Stimulated activated CD8-positive, alpha-beta memory T cell treated with anti-CD3 and anti-CD28 coated beads, Interleukin-4, amount 100 ng/mL, for 24 hours (primary cell): ENCODE measurements at places on chromosomes 12 and 14.

DNA sequence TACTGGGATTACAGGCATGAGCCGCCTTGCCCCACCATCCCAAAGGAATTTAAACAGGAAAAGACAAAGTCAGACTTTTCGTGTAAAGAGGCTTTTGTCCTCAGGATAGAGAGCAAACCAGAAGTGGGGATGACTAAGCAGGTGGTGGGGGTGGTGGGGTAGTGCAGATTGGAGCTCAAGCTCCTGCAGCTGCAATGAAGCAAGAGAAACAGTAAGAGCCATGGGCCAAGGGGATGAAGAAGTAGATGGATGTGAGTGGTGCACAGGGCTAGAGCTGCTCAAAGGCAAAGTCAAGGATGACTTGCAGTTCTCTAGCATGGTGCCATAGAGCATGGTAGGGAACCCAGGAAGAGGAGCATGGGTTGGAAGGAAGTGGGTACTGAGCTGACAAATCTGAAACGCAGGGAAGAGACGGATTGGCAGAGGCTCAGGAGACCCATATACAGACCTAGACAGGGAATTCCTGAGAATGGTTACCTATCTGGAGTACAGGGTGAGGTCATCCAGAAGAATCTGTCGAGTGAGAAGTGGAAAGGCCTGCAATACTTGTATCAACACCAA is 11.4 kb upstream of the RNF34 start:
- no peak for DNase-seq

DNA sequence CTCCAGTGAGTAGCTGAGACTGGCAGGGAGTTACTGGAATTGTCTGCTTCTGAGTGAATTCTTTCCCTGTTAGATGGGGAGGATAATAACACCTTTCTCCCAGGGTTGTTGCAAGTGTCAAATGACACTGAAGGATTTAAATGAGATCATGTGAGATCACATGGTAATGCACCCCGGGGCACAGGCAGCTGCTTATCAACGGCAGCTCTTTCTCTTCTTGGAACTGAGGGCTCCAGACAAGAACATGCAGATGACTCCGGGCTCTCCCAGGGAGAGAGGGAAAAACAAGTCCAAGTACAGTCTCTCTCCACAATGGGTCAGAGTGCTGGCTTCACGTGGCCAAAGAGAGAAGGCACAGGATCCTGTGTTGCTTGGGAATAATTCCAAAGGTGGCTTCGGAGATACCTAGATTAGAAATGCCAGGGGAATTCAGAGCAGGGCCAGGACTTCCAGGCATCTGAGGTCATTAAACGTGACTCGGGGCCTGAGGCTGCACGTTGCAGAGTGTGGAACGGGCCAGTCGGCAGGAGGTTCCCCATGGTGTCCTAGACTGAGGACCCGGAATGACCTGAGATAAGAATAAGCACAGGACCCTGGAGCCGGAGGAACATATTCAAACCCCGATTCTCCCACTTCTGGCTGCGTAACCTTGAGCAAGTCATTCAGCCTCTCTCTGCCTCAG is 109.2 kb downstream of the PRMT8 start:
- DNase-seq: no peak

DNA sequence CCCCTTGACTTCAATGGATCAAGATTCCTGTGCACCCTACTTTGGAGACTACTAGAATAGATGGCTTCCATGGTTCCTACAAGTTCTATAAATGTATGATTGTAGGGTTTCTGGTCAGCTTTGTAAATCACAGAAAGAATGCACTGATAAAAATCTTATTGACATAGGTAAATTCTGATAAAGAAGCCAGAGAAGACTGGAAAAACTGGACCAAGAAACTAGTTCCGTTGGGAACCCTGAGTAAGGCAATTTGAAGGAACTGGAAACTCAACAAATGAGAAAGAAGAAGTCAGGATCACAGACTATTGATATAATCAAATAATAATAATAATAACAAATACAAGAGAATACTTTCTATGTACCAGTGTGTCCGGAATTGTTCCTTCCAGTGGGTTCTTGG is 15.4 kb upstream of the MGST1 start:
- no peak for DNase-seq

DNA sequence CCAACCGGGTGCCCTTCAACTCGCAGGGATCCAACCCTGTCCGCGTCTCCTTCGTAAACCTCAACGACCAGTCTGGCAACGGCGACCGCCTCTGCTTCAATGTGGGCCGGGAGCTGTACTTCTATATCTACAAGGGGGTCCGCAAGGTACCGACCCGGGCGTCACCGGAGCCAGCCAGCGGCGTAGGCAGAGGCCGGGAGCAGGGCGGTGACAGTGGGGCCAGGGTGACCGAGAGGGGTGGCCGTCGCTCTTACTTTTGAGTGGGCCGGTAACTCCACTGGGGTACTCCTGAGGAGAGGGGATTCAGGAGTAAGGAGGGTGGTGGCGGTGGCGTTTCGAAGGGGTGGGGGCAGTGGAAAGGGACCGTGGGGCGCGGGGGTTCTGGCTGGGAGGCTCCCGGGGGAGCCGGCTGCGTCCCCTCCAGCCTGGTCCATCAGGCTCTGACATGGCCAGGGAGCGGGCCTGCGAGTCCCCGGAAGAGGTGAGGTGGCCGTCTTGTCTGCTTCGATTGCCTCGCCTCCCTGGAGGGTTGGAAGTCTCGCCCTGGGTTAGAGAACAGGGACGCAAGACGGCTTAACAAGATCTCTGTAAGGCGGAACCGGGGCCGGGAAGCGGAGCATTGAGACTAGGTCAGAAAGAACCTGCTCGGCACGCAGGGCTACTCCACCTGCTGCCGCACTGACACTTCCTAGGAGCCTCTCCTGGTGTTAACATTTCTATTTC is 491 bp downstream of the WDR20 start:
- peak; percentile 15 for DNase-seq

- no peak for DNase-seq
Measured at GRCh38 chr14:66088656-66089055, 397.5 kb upstream of the CCDC196 start.

DNA sequence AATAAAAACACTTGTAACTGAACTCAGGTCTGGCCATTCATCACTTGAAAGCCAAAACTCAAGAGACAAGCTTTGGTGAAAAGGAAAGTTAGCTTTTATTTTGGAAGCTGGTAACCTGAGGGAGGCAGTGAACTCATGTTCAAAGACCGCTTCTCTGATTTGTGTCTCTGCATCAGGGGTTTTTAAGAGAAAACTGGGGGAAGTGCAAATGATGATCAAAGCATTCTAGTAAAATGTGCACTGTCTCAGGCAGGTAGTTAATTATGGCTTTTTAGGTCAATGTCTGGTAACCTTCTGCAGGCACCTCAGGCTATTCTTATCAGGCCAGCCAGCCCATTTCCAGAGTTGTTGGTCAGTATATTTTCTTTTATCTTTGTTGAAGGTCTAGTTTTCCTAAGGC is 162.2 kb downstream of the SYT10 start:
- no peak for DNase-seq

- DNase-seq: peak; percentile 43
Measured at GRCh38 chr14:106694638-106695393, 1168.4 kb downstream of the TMEM121 start.

- no peak for DNase-seq
Measured at GRCh38 chr14:93269341-93270068, 62.4 kb downstream of the UBR7 start.

DNA sequence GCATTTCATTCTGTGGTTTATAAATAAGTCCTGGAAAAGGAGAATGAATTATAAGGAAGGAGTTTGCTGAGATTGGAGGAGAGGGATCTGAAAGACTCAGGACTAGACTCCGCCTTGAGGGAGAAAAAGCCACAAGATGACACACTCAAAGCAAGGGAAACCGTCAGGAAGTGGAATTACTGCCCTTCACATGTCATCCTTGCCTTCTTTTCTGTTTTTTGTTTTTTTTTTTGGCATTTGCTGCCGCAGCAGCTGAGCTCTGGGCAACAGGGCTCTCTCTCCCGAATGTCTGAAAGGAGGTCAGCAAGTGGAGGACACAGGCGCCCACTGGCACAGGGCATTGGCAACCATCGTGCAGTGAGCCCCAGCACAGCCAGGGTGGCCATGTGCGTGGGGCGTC is 344.9 kb downstream of the DPF3 start:
- DNase-seq: no peak

DNA sequence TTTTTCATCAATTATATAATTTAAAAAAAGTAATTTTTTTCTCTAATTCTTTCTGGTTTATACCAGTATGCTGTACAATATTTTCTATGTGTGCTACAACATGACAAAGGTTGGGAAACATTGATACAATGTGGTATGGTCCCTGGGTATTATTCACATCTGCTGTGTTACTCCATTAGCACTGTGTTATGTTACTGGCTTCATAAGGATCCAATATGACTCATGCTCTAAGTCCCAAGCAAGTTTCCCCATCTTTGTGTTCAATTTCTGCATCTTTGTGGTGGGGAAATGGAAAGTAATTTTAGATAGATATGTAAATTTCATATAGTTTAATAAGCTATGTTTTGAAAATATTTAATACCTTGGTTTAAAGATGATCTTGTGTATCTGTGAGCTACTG is 35.8 kb downstream of the FBXO33 start:
- DNase-seq: no peak

GRCh38 chr12:113990250-113991223 is 24.4 kb upstream of the RBM19 start:
- no peak for DNase-seq

GRCh38 chr12:1970331-1970900 is 33.8 kb downstream of the DCP1B start:
- no peak for DNase-seq

DNA sequence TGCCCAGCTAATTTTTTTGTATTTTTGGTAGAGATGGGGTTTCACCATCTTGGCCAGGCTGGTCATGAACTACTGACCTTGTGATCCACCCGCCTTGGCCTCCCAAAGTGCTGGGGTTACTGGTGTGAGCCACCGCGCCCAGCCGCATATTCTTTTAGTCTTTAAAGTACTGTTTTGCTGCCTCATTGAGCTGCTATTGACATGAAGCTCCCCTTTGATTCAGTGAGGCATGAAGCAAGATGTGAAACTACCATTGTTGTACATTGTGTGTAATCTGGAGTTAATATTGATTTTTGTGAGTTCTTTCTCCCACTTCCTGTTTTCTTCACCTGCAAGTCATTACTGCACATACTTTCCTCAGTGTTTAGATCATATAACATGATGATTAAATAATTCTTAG is 80.8 kb downstream of the MNAT1 start:
- DNase-seq: no peak

DNA sequence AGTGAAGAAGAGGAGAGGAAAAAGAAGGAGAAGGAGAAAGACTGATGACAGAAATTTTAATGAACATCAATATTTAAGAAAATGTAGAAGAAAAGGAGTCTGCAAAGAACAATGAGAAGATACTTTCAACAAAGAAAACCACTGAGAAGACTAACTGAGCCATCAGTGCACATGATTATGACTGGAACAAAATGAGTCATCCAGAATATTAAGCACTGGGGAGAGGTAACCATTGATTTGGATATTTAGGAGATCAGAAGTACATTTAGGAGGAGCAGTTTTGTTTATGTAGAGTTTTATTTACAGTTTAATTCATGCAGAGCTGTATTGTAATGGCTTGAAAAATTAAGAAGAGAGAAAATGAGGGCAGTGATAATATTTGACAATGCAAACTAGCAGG is 159.1 kb downstream of the C12orf50 start:
- no peak for DNase-seq

GRCh38 chr12:47736216-47736615 is 10.9 kb upstream of the ENDOU start:
- no peak for DNase-seq

DNA sequence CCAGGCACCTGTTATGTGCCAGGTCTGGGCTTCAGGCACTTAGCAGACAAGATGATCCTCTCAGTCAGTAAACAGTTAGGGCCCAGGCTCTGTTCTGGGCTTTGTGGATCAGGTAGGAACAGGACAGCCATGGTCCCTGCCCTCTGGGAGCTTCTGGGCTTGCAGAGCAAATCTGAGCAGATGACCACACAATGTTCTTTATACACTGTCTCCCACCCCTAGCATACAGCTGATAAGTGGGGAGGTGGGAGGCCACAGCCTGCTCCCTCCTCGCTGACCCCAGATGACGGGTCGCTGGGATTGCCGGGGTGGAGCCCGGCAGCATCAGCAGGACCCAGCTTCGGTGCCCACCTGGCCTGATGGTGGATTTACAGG is 53.1 kb upstream of the RIN3 start:
- no peak for DNase-seq

DNA sequence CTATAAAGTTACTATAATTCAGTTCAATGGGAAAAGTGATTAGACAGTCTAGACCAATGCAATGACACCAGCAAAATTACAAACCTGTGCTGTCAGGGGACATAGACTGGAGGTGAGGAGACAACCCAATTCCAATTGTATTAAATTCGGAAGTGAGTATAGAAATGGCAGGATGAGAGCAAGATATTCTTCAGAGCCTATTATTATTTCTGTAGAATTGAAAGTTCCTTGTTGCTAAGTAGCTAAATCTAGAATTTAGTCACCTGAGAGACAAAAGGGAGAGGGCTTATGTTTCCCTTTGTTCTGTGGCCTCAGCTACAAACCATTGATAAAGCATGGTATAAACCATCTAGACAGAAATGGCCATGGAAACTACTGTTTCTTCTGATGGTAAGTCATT is at the start of gene ADAM21:
Gene ADAM21 (plus strand): TSS at position 301 of the 400 bp plus-strand sequence. CDS start 5,326 bp downstream, outside the sequence.
- DNase-seq: no peak

- DNase-seq: no peak
Measured at GRCh38 chr14:56998728-56999127, 188.4 kb upstream of the OTX2 start.

- DNase-seq: no peak
Measured at GRCh38 chr12:41769810-41770209, 374.9 kb downstream of the GXYLT1 start.

DNA sequence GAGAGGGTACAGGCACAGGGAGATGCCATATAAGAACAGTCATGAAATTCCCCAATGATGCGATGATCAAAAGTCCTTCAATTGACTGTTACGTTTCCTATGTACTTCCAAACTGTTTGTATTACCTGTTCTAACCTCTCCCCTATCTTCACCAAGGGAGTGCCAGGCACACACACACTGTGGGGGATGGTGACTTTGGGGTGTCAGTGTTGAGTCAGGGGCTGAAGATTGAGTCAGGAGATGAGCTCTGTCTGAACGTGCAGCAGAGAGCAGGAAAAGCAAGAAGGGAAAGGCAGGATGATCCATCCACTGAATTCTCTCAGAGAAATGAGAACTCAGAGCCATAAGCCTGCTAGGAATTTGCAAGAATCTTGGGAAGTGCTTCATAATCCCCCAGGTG is 153.4 kb downstream of the EFCAB11 start:
- DNase-seq: no peak

GRCh38 chr12:73235387-73235786 is 963.2 kb downstream of the TRHDE start:
- DNase-seq: no peak

- no peak for DNase-seq
Measured at GRCh38 chr14:72788255-72788654, 105.6 kb downstream of the DPF3 start.
